Daoy (cell line): ENCODE measurements at places on chromosomes 5 and 9. TPM values are rescaled to one million over a fixed set of nuclear protein-coding genes. Genes with fewer than 3 reads are reported as not detected.

DNA sequence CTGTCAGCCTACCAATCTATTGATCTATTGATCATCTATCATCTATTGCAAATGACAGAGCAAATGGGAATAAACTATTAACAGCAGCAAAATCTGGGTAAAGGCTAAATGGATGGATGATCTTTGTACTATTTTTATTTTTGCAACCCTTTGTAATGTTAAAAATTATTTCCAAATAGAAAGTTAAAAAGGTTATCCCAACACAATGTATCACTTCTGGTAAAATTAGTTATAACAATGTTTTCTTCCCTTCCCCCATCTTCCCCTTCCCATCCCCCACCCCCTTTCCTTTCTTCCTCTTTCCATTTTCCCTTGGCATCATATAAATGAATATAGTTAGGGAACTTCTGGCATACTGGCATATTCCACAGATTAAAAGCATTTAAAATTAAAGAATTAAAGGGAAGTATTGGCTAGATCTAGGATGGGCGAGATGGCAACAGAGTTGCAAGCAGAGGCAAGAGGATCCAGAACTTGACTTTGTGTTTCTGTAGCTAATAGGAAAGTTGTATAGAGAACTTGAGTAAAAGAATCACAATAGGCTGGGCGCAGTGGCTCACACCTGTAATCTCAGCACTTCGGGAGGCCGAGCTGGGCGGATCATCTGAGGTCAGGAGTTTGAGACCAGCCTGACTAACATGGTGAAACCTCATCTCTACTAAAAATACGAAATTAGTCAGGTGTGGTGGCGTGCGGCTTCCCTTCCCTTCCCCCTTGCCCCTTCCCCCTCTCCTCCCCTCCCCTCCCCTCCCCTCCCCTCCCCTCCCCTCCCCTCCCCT lies 66.6 kb upstream of the TAF11L2 start:
- DNase-seq, result no peak

GRCh38 chr5:174925586-174925985 lies 201.2 kb downstream of the MSX2 start:
- no peak for DNase-seq

GRCh38 chr9:85431339-85432102 lies 310.2 kb downstream of the AGTPBP1 start:
- DNase-seq, result peak; percentile 52

DNA sequence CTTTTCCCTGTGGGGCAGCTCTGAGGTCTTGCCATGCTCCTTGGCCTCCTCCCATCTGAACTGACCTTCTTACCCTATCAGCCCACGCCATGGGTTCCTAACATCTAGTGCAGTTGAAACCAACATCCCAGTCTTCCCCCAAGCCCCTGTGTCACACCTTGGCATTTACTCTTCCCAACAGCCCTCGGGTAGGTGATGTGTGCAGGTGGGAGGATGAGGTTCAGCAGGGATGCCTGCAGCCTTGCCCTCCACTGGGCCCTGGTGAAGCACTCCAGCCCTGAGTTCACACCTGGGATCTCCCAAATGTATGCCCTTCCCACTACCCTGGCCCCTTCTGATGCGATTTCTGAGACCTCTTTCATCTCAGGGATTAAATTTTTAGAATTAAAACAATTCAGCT lies 15.5 kb downstream of the IRX2 start:
- no peak for DNase-seq

EDIL3 gene
- total RNA-seq, result 184 and 191 TPM in 2 replicates

SLC6A7 gene
- total RNA-seq, result 0.06 TPM in 1 of 2 replicates, not detected in the other
